NCI-H510A treated with DMSO at 0.1 percent for 48 hours (cell line): ENCODE measurements at places on chromosomes 12 and 14.

GRCh38 chr14:32719601-32720000 lies 219.1 kb upstream of the NPAS3 start:
- no peak for DNase-seq

DNA sequence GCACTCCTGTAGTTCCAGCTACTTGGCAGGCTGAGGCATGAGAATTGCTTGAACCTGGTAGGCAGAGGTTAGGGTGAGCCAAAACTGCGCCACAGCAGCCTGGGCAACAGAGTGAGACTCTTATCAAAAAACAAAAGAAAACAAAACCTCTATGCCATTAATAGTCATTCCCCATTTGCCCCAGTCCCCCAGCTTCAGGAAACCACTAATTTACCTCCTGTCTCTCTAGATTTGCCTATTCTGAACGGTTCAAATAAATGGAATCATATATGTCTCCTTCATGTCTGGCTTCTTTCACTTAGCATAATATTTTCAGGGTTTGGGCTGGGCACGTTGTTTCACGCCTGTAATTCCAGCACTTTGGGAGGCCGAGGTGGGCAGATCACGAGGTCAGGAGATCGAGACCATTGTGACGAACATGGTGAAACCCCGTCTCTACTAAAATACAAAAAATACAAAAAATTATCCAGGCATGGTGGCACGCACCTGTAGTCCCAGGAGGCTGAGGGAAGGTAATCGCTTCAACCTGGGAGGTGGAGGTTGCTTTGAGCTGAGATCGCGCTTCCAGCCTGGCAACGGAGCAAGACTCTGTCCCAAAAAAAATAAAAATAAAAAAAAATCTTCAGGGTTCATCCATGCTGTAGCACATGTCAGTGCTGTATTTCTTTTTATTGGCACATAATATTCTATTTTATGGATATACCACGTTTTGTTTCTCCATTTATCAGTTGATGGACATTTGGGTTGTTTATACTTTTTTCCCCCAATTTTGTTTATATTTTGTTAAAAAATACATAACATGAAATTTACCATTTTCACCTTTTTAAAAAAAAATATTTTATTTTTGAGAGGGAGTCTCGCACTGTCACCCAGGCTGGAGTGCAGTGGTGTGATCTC lies 31.9 kb downstream of the KNTC1 start:
- no peak for DNase-seq

GRCh38 chr14:66507181-66507721 lies 696 bp upstream of the GPHN start:
- peak; percentile 92 for DNase-seq

DNA sequence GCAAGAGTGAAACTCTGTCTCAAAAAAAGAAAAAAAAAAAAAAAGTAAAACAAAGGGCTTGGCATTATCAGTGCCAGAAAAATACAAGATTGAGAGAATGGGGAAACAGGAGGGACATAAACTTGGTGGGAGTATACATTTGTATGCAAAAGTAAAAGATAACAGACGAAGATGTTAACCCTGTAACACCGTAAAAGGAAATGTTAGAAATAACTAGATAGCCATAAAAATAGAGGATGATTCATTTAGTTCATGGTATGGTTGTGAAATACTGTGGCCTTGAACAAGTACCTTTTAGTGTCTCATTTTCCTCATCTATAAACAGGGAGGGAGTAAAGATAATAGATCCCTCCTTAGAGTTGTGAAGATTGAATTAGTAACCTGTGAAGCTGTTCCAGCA lies 33.3 kb downstream of the ATP2A2 start:
- DNase-seq: no peak

- no peak for DNase-seq
These were observed 203.8 kb upstream of the RGS6 start for GRCh38 chr14:71728386-71728785.

GRCh38 chr12:67697443-67697842 lies 48.9 kb downstream of the DYRK2 start:
- no peak for DNase-seq

- DNase-seq: peak; percentile 55
These were observed 662 bp upstream of the NELL2 start for GRCh38 chr12:44876544-44877410.

DNA sequence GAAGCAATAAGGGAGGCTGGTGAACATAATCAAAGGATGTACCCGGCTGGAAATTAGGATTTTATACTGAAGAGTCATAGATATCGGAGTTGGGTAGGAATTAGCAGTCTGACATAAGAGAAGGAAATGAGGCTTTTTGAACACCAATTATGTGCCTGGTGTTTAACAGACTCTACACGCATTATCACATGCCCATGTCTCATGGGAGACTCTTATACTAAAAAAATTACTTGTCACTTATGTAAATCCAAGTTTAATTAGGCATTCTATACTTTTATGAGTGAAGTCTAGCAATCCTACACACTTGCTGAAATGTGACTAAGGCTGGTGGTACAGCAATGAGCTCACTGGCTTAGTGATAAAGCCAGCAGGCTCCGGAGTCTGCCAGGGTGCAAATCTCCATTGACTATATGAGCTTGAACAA lies 93.5 kb downstream of the NUAK1 start:
- no peak for DNase-seq

DNA sequence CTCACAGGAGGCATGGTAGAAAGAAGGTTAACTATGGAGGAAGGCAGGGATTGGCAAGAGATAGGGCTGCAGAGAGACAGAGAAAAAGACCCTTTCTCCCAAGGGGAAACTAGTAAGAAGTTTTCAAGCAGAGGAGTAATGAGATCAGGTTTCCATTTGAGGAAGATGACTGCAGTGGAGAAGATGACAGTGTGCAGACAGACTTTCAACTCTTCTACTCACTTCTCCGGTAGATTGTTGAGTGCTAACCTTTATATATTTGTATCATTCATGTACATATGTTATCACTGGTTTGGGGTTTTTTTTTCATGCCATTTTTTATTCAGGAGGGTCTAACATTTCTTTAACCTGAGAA lies 5.9 kb upstream of the B3GNT4 start:
- no peak for DNase-seq

DNA sequence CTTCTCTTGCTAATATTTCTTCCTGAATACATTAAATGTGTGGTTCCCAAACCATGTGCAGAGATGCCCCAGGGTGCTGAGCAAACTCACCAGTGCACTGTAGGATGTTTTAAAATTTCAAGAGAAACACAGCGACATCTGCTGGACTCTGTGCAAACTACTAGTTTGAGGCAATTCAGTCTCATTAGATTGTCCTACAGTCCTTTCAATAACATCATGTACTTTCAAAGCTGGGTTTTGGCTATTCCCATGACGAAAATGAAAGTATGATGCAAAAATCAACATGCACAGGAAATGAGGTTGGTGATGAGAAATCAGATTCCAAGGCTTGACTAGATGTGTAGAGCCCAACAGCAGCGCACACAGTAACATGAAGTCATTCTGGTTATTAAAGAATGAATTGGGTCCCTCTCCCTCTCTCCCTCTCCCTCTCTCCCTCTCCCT lies 66.3 kb downstream of the CLIP1 start:
- DNase-seq: peak; percentile 74

- no peak for DNase-seq
These were observed 22.6 kb downstream of the DERA start for GRCh38 chr12:15933751-15934150.

DNA sequence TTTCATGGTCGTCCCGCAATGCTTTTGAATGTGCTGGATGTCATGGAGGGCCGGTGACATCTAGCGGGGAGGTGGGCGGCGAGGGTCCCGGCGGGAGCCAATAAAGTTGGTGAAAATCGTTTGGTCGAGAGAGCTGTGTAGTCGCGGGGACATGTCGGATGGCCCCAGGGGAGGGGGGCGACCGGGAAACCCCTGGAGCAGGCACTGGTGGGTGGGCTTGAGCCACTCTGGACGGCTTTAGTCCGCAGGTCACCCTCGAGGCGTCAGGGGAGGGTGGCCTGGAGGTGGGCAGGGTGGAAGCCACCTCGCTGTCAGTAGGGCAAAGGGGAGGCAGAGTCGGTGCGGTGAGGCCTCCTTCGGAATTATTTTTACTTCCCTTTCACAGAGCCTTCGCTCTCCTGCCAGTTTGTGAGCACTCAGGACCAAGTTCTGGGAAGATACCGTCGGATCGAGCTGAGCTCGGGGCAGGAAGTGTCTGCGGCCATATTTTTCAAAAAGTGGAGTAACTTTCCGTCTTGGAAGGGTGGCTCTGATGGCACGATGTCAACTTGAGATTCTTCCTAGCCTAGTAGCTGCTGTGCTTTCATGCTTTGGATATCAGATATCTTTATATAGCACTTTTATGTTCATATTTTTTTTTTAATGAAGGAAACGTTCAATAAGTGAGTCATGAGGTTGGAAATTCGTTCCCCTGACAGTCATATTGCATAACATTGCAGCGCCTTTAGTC lies 28.2 kb downstream of the WBP11 start:
- DNase-seq: no peak

DNA sequence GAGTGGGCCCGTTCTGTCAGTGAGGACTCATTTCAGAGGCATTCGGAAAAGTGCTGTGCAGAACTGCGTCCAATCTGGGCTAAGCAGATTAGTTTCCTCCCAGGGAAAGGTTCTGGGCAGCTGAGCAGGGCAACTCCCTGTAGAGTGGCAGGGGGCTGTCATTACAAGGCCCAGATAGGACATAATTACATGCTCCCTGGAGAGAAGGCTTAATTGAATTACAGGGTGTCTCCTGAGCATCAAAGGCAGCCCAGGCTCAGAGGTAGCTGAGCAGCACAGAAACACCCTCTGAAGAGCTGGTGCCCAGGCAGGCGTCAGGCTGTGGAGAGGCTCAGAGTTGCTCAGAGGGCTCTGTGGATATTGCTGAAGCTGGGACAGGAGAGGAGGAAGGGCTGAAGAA lies 36.0 kb downstream of the SLC8A3 start:
- no peak for DNase-seq

GRCh38 chr12:50103767-50104321 lies at the start of gene GPD1:
TSS of gene GPD1 (plus strand) at chr12:50104008. CDS start at chr12:50104051, 43 bp downstream.
- DNase-seq: peak; percentile 88

GRCh38 chr14:104741803-104742251 lies 11.1 kb upstream of the SIVA1 start:
- DNase-seq: no peak

- no peak for DNase-seq
These were observed 29.3 kb downstream of the PPM1A start for GRCh38 chr14:60278350-60278749.

- no peak for DNase-seq
These were observed 5.4 kb downstream of the CDKN1B start for GRCh38 chr12:12722435-12723148.

- no peak for DNase-seq
These were observed 62.9 kb downstream of the SAMD4A start for GRCh38 chr14:54629635-54630360.

GRCh38 chr12:118536306-118536906 lies 160.1 kb downstream of the SUDS3 start:
- no peak for DNase-seq

GRCh38 chr12:70180130-70180529 lies 63.1 kb upstream of the CNOT2 start:
- DNase-seq: no peak

DNA sequence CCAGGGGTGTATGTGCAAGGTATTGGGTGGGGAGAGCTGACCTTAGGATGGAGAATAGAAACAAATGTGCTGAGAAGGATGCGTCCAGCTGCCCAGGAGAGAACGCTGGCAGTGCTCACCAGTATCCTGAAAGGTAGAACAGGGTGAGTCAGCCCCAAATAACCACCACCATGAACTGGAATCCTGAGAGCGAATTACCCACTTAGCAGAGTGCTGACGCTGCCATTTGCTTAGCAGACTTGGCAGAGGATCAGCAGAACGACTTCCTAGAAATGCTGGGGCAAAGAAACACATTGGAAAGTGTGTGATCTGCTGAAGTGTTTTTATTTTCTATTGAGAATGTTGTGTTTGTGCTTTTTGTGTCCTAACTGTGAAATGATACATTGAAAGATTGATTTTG lies 213.6 kb downstream of the ADGRD1 start:
- DNase-seq: no peak

GRCh38 chr14:54600717-54601109 lies 33.8 kb downstream of the SAMD4A start:
- no peak for DNase-seq

- DNase-seq: no peak
These were observed 209.5 kb upstream of the DIO3 start for GRCh38 chr14:101351769-101352168.

GRCh38 chr14:79708426-79709388 lies 502.6 kb downstream of the DIO2 start:
- peak; percentile 32 for DNase-seq

DNA sequence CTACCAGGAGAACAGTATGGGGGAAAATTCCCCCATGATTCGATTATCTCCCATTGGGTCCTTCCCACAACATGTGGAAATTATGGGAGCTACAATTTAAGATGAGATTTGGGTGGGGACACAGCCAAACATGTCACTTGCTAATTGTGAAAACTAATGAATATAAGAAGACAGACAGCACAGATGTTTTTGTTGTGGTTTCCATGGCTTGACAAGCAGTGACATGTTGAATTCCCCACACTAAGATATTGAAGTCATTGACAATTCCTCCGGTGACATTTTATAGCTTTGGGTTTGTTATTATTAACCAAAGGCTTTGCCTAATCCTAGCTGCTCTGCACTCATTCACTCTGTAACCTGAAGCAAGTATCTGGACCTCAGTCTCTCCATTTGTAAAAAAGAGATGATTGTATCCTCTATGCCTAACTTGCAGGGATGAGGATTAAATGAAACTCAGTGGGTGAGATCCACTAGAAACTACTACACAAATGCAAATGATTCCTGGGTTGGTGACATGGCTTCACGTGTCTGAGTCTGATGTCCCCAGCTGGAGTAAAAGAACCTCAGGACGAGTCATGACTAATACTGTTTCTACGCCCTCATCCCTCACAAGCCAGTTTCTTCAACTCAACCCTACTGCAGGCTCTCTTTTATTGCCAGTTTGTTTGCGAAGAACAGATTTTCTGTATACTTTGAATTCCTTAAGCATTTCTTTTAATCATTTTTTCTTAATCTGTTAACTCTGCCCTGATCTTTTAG lies 71.6 kb downstream of the ASCL1 start:
- DNase-seq: no peak

DNA sequence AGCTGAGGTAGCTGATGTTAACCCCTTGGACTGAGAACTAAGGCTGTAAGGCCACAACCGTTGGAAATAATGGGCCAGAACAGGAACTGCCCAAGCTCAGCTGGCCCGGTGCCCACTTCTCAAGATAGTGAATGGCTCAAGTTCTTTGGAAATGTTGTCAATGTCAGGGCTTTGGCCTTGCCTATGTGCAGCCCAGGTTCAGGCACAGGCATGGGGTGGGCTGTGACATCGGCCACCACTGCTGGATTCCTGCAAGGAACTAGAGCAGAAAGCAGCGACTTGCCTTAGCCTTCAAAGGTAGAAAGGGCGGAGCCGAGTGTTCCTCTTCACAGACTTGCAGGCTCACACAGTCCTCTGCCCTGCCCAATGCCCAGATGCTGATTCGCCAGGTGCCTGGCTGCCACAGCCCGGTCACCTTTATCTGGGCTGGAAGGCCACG lies 291.2 kb downstream of the ZFP36L1 start:
- no peak for DNase-seq
